ENCODE measurements at places on chromosomes 2 and 18.
A peak's percentile ranks its signal among the peaks of the same experiment; 100 is the strongest.

GRCh38 chr2:171513719-171514160 lies 8.5 kb upstream of the CYBRD1 start:
- DNase-seq: peak; percentile 55

GRCh38 chr2:45674035-45674816 lies 22.8 kb downstream of the PRKCE start:
- no peak for DNase-seq

DNA sequence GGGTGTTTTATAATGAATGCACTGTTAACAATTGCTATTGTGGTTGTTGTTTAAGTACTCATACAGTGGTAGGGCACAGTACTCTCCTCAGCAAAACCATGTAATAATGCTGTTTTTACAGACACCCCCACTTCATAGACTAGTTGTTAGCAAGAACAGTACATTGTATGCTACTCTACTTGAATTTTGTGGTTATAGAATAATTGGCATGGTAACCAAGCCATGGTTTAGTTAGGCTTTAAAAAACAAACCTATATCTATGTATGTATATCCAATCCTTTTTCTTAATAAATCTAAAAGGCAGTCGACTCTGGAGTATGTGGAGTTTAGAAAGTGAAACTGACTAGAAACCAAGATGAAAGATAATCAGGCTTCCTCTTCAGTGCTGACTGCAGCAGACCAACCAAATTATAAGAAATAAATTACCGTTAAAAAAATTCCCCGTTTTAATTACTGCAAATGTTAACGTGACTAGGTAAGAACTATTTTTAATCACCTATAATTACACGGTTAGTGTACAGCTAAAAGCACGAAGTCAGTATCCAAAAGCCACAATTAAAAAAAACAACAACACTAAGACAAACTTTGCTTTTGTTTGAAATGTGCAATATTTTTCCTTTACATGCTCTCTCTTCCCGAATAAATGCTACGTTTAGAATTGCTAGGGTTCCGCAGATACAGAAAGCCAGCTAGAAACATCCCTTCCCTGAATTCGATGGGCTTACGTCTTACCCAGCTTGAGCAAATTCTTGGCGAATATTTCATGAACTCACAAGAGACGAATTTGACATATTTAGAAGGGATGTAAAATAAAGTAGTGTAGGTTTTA lies 113.3 kb upstream of the SERTAD2 start:
- DNase-seq: peak; percentile 56

DNA sequence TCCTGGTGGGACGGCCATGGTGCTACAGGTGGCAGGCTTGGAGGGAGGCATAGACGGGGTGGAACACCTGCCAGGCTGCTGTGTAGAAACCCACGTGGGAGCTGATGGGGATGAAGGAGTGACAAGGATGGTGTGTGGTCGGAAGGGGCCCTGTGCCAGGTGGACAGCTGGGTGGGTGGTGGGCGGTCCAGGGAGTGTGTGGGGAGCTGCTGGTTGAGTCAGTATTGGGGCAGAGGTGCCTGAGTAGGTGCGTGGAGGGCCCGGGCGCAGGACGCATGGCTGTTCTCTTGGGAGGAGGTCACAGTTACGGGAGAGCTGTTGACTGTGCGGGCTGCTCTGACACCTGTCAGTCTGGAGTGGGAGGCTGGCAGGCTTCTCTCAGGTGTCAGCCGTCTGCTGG lies 12.6 kb upstream of the D2HGDH start:
- DNase-seq: no peak

- DNase-seq: peak; percentile 91
Measured at GRCh38 chr18:2515908-2516625, 55.2 kb downstream of the METTL4 start.

GRCh38 chr2:120323214-120323613 lies 22.7 kb upstream of the INHBB start:
- DNase-seq: no peak

GRCh38 chr18:811182-811891 lies 705 bp downstream of the YES1 start:
- DNase-seq: no peak

GRCh38 chr2:74560591-74560990 lies 6.1 kb downstream of the DOK1 start:
- no peak for DNase-seq

- no peak for DNase-seq
Measured at GRCh38 chr2:71524476-71524875, 71.1 kb downstream of the DYSF start.

- no peak for DNase-seq
Measured at GRCh38 chr2:1674766-1675397, 69.4 kb downstream of the PXDN start.

GRCh38 chr2:223545830-223546229 lies 56.3 kb downstream of the SCG2 start:
- DNase-seq: no peak

DNA sequence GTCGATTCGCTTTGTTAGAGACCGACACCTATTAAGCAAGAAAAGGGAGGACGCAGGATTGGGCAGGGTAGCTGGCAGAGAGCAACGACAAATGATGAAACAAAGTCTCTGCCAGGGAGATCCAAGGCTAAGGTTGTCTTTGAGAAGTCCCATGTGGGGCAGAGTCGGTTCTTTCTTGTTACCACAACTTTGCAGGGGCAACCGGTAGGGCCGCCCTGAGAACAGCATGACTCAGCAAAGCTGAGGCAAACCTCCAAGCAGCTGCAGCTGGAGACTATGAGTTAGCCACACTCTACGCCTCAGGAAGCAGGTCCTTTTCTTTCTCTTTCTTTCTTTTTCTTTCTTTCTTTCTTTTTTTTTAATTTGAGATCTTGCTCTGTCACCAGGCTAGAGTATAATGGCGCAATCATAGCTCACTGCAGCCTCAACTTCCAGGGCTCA lies 452.3 kb upstream of the ID2 start:
- DNase-seq: peak; percentile 71

DNA sequence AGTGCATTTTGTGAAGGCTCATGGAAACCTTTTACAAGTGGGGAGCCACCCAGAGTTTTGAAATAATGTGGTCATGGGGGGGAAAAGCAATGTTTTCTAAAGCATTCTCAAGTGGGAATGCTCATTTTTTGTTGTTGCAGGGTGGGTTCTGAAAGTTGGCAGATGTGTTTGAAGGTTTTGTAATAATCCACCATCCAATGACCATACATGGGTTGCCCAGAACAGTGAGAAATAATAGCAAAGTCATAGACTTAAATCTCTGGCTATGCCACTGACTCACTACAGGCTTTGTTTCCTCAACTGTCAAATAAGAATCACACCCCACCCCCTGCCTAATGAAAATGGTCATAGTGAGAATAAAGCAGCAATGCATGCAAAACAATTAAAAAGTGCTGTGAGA lies 2.9 kb downstream of the DSG3 start:
- no peak for DNase-seq

DNA sequence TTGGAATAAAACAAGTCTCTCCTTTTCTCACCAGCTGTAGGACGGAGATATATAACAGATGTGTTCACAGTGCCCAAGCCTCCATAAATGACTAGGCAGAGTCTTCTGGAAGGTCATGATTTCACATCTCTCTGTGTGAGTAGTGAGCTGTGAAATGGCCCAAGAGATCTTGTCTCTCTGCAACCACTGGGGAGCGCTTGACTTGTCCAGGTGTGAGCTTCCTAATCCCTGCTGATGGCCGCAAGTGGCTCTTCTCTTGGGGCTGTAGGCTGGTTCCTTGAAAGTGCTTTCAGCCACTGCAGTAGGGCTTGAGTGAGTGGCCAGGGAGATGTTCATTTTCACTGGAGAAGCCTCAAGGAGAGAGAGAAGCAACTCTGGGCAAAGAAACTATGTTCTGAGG lies 38.1 kb upstream of the OTOS start:
- no peak for DNase-seq

GRCh38 chr2:74873012-74873665 lies 39.2 kb downstream of the HK2 start:
- DNase-seq: no peak

DNA sequence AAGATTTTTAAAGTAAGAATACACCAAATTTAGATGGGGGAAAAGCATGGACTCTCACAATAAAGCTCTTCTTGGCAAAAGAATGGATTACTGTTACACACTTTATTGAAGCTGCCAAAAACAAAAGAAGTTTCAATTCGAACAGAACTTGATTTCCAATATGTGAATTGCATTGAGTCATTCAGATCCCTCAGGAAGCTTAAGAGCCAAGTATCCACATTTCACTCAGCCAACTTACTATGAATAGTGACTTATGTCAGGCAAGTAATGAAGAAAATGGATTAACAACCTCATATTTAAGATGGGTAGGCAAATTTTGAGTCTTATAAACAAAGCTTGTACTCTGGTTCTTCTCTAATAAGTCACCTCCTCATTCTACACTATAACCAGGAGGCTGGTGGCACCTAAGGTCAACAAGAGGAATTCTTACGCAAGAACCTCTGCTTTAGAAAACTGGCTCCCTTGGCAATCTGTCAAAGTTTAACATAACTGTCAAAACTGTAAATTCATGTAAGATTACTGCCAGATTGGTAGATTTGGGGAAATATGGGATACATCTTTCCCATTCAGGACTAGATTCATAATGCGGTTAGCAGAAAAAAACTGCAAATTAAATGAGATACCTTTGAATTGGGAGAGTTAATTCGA lies 6.0 kb downstream of the HADHA start:
- no peak for DNase-seq

GRCh38 chr2:222859786-222860612 lies 837 bp upstream of the ACSL3 start:
- peak; percentile 48 for DNase-seq

- DNase-seq: no peak
Measured at GRCh38 chr2:124319577-124319976, 294.5 kb downstream of the CNTNAP5 start.

GRCh38 chr18:78751664-78752063 lies 228.0 kb upstream of the SALL3 start:
- no peak for DNase-seq

- no peak for DNase-seq
Measured at GRCh38 chr2:11141319-11141718, 13.9 kb upstream of the SLC66A3 start.

- DNase-seq: no peak
Measured at GRCh38 chr2:60675301-60675700, 80.8 kb upstream of the PAPOLG start.

DNA sequence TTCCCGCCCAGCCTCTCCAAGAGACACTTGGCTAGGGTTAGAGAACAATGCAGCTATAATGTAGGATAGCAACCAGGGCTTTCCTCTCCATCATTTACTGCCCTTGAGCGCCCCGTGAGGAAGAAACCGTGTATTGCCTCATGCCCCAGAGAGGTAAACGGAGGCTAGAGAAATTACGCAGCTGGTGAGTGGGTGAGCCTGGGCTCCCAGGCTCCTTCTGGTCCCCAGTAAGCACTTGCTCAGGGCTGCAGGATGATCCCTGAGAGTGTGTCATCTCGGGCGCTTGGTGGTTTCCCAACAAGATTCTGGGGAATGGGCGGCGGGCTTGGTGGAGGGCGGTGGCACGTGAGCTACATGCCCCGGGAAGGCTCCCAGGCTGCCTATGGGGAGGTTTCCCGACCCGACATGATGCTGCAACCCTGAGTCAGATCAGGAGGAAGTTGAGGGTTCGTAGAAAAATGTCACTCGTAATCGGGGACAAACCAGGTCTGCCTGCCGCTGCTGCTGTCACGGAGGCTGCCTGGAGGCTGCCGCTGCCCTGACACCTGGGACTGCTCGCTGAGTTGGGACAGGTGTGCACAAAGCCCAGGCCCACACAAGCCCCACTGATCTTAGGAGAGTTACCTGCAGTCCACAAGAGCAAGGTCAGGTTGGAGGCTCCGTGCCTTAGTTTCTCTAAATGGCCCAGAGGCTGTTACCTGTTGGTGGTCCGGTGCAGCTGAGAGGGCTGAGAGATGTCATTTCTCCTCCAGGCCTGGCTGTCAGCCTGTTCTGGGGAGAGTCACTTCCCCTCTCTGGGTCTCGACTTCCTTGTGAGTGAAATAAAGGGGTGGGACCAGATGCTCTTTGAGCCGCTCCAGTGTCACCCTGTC lies at the start of gene GPR55:
Gene GPR55 (minus strand): TSS at position 773 of the 872 bp plus-strand sequence. CDS start 14,280 bp downstream, outside the sequence.
- DNase-seq: peak; percentile 93

- DNase-seq: peak; percentile 50
Measured at GRCh38 chr2:176999301-176999700, 213.3 kb upstream of the HNRNPA3 start.

DNA sequence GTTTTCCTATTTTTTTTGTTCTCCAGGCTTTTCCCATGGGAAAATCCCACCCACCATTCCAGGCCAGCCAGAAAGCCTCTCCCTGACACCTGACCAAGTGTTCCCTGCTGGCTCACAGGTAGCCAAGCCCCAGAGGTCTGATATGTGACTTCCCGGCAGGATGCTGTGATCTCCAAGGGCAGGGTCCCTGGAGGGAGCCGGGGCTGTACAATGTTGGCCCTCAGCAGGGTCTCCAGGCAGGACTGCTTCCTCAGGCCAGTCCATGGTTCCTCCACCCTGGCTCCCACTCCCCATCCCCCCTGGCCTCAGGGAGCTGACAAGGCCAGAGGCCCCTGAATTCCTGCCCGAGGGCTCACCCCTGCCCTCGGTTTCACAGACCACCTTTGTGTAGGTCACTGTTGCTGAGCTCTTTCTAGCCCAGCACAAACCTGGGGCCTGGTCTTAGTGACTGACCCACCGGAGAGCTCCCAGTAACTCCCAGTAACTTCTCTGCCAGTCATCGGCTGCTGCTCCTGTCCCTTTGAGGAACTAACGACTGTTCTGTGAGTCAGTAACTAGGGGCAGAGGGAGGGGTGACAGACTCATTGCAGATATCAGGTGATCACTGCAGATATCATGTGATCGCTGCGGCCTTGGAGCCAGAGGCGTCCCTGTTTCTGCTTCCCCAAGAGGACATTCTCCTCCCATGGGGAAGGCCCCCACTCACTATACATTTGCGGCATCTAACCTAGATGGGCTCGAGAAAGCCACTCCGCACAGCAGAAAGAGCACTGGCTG lies 38.7 kb downstream of the SDC1 start:
- DNase-seq: peak; percentile 93

DNA sequence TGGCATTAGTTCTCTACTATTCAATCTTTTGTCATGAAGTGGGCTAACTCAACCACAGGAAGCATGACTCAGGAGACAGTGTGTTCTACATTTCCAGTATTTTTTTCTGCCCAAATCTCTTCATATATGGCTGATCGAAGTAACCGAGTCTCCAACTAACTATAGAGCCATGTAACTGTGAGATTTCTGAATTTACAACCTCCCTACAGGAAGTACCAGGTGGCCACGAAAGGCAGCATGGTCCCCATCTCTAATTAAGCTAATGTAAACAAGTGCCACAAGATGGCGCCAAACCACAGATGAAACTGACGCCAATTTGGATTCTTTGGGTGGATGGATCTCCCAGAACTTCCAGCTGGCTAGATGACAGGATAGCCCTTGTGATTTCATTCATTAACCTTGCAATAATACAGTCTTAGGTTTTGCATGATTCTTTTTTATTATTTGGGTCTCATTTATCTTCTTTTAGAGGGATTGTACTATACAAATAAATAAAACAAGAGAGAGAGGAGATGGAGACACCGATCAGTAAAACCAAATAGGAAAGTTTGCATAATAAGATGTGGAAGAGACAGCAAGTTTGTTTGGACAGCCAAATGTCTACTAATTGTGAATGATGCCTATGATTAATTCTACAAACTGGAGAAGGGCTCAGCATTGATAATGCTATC lies 18.3 kb upstream of the ARHGAP15 start:
- peak; percentile 92 for DNase-seq
